Activated CD8-positive, alpha-beta memory T cell treated with anti-CD3 and anti-CD28 coated beads for 48 hours (primary cell): ENCODE measurements at places on chromosomes 13 and 19.

- no peak for DNase-seq
These were observed 378.5 kb downstream of the ENOX1 start for GRCh38 chr13:43408274-43408673.

DNA sequence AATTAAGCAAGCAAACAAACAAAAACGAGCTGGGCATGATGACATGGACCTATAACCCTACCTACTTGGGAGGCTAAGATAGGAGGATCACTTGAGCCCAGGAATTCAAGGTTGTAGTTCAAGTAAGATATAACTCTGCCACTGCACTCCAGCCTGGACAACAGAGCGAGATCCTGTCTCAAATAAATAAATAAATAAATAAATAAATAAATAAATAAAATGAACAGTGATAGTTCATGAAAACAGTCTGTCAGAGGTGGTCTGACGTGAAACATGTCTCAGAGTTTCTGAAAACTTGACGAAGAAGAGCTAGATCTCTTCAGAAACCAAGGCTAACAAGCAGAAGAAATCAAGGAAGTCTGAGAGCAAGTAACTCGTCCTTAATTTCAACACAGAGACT lies 188.8 kb upstream of the GPC6 start:
- no peak for DNase-seq

DNA sequence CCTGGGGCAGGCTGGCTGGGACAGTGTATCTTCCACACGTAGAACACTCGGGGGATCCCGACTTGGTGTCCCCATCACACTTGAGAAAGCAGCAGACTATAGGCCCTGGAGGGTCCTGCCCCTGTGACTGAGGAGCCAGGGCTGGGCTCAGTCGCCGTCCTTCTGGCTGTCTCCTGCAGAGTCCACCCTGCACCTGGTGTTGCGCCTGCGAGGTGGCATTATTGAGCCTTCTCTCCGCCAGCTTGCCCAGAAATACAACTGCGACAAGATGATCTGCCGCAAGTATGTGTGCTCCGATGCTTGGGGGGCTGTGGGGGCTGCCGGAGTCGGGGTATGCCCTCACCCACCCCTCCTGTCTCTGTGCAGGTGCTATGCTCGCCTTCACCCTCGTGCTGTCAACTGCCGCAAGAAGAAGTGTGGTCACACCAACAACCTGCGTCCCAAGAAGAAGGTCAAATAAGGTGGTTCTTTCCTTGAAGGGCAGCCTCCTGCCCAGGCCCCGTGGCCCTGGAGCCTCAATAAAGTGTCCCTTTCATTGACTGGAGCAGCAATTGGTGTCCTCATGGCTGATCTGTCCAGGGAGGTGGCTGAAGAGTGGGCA lies 3.1 kb downstream of the UBA52 start:
- DNase-seq: no peak

DNA sequence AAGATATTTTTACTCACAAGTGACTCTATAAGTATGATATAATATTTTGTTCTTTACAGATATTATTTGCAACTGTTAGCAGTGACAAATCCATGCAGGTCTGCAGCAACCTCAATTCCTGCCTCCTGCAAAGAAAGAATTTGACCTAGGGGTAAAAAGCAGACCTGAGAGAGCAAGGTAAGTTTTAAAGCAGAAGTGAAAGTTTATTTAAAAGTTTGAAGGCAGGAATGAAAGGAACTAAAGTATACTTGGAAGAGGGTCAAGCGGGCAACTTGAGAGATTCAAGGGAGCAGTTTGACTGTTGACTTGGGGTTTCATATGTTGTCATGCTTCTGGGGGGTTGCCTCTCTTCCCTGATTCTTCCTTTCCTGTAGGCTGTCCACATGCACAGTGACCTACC lies 520.1 kb upstream of the PCDH20 start:
- DNase-seq: no peak

DNA sequence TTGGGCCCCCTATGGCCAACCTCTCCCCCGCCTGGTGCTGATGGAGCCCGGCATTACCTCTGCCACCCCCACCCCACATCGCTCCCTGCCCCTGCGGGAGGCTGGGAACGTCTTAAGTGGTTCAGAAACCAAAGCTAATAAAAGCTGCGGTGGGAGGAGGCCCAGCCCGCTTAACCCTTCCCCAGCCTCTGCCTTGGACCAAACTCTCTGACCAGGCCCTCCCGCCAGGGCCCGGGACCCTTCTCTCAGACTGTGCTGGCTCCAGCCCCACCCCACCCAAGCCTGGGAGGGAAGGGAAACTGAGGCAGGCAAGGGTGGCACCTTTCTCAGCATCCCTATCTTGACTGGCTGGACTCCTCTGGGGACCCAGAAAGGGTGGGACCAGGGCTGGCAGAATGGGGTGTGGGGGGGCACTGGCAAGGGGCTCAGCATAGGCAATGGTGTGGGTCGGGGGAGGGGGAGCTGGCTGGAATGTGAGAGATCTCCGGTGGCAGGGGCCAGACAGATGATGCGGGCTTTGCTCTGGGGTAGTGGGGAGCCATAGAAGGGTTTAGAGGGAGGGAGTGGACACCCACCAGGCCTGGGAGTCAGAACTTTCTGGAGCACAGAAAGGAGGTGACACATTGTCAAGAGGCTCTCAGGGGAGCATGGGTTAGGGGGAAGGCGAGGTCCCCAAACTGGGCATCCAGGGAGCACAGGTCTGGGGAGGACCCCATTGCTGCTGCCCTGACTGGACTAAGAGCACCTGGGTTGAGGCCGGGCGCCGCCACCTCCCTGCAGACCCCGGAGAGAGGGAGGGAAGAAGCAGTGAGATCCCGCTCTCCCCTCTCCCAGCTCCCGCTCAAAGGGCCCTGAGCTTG lies 21.9 kb downstream of the SMIM24 start:
- no peak for DNase-seq

DNA sequence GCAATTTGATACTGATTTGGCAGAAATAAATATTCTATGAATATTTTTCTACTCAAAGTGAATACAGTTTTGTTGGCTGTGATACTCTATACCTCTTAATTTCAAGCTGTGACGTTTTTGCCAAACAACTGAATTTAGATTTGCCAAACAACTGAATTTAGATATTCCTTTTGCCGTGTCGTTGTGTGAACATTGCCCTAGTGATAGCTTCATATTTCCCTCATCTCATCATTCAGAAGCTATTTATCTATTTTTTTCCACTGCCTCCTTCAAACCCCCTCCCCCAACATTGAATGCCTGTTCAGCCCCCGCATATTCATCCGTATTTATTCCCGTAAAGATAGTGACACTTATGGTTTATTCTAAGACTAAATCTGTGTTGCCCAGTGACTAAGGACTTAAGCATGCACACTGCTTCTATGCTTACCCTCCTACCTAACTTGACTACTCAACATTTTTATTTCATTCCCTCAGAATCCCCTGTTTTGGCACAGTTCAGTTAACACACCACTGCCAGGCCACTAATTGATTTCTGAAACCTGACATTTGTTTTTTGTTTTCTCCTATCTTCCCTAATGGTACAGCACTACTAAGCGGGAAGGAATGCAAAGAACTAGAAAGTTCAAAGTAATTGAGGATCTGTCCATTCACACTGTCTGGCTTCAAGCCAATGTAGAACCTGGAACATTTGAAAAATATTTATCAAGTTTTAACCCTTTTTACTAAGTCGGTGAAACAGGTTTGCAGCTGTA lies 2.8 kb upstream of the KLF5 start:
- no peak for DNase-seq

DNA sequence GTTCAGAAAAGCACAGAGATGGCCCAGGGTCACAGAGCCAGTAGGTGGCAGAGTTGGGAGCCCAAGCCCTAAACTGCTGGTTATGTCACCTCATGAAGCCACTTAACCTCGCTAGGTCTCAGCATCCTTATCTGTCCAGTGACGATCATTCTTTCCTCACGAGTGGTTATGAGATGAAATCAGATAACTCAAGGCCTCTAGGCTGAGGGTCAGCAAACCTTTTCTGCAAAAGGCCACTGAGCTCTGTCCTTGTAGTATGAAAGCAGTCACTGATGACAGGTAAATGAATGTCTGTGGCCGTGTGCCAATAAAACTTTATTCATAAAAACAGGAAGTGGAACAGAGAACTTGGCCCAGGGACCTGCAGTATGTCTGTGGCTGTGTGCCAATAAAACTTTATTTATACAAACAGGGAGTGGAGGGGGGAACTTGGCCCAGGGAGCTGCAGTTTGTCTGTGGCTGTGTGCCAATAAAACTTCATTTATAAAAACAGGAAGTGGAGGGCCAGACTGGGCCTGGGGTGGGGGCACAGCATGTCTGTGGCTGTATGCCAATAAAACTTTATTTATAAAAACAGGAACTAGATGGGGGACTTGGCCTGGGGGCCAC lies 71.2 kb downstream of the GNG7 start:
- no peak for DNase-seq

DNA sequence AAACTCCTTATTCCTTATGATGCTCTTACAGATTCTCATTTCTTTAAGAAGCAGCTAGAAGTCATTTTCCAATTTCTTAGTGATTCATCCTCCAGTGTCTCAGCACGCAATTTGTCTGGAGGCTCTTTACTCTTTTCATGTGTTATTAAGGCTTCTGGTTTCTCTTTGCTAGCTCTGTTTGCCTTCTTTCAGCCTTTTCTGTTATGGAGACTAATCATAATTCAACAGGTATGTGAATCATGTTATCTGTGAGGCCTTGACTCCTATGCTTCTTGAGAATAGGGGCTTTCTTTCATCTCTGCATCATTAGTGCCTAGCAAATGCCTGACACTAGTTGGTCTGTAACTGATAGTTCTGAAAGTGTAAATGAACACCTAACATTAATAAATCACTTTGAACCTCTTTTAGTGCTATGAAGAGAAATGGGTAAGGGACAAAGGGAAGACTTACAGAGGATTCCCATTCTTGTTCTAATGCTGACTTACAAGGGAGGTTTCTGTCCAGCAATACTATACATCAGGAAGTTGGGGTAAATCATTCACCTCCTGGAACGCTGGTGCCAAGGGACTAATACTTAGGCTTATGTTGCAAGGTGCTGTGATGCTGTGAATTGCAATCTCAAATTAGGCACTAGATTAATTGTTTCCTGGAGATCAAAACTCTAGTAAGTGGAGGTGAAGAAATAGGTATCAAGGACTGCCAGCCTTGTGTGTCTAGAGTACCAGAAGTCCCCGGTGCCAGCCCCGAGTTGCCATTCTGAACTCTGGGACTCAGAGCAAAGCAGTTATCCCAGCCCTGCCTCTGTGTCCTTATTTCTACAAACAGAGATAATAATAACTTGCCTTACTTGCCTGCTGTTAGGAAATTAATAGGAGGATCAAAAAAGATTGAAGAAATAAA lies 265.6 kb downstream of the DCLK1 start:
- DNase-seq: no peak

DNA sequence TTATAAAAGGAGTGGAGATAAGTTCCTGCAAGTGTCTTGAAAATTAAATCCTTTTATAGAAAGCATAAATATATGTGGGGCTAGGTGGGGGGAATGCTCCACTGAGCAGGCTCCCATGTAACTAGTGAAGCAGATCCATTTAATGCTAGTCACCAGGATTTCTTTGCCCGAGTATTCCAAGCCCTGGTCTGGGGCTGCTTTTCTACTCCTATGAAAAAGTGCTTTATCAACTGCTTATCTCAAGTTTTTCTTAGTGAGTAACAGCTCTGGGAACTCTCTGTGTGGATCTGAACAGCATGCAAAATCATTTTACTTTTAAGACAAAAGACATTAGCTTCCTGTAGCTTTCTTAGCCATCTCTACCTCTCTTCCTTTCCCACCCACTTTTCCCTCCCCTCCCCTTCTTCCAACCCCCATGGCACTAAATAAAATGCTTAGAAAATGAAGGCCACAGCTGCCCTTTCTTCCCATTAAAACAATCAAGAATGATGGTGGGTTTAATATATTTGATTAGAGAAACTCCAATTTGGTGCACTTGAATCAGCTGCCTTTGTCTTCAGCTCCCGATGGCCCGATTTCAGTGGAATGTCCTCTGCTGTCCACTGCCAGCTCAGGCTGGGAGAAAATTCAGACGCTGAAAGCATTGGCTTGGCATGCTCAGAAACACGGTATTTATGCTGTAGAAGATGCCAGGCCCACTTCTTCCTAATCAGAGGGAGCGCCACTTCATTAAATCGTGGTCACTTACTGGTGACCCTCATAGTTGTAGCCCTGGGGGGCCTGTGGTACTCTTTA lies 475.1 kb downstream of the FOXO1 start:
- DNase-seq: no peak

GRCh38 chr13:81493144-81493543 lies 1152.2 kb upstream of the SPRY2 start:
- no peak for DNase-seq

- DNase-seq: no peak
These were observed 87.2 kb downstream of the B3GLCT start for GRCh38 chr13:31286930-31287329.

DNA sequence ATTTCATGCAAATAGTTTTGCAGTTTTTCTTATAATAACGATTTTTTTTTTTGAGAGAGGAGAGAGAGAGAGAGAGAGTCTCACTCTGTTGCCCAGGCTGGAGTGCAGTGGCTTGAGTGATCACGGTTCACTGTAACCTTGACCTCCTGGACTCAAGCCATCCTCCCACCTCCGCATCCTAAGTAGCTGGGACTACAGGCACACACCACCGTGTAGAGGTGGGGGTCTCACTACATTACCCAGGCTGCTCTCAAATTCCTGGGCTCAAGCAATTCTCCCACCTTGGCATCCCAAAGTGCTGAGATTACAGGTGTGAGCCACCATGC lies 26.8 kb upstream of the GJB6 start:
- DNase-seq: no peak

DNA sequence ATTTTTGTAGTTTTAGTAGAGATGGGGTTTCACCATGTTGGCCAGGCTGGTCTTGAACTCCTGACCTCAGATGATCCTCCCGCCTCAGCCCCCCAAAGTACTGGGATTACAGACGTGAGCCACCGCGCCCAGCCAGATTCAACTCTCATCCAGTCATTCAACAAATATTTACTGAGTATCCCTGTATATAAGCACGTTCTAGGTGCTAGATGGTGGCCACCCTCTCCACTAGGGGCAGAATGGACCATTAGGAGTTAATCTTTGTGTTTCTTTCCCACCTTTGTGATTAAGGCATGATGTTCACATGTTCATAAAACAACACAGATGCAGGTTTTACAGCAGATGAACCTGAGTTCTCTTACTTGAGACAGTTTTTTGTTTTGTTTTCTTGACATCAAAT lies 7.3 kb downstream of the SHKBP1 start:
- DNase-seq: no peak

GRCh38 chr19:56383826-56384605 lies 9.3 kb downstream of the ZNF582 start:
- DNase-seq: no peak

DNA sequence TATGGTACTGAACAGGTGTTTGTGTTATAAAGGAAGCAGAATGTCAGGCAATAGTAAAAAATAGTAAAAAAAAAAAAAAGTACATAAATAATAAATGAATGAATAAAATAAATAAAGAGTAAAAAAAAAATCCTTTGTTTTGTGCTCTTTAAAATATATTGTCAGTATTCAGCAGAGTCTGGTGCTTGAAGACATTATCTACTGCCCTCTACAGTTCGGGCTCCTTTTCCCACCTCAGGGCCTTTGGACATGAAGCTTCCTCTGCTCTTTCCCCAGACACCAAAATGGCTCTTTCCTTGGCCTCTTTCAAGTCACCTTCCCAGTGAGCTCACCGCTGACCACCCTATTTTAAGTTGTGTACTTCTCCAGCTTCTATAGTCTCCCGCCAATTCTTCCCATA lies 137.5 kb downstream of the TNFRSF19 start:
- DNase-seq: no peak
